B cell (primary cell): ENCODE measurements at places on chromosomes 16 and 17. TPM values are rescaled to one million over a fixed set of nuclear protein-coding genes. Genes with fewer than 3 reads are reported as not detected.

ABCA10 gene
- total RNA-seq: 1.9 and 3.2 TPM in 2 replicates

MT1A gene
- not detected in 2 replicates for total RNA-seq

- no peak for DNase-seq
These were observed 60.6 kb downstream of the RPH3AL start for GRCh38 chr17:292016-292415.

BRICD5 gene
- total RNA-seq: 13.1 and 18.3 TPM in 2 replicates

FAM20A gene
- not detected in 2 replicates for total RNA-seq

GRCh38 chr17:15479703-15480102 is 12.3 kb upstream of the CDRT4 start:
- no peak for DNase-seq

DNA sequence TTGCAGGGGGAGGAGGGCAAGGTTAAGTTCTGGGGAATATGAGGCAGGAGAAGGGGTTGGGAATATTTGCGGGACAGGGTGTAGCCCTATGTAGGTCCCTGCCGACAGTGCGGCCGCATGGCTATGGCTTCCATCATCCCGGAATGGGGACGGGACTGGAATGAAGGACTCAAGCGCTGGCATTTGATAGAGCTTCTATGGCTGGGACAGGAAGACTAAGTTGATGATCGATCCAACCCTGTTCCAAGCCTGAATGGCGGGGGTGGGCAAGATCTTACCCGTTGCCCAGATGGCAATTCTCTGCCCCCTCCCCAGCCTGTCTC is 47.1 kb downstream of the SRCIN1 start:
- DNase-seq: no peak

DNA sequence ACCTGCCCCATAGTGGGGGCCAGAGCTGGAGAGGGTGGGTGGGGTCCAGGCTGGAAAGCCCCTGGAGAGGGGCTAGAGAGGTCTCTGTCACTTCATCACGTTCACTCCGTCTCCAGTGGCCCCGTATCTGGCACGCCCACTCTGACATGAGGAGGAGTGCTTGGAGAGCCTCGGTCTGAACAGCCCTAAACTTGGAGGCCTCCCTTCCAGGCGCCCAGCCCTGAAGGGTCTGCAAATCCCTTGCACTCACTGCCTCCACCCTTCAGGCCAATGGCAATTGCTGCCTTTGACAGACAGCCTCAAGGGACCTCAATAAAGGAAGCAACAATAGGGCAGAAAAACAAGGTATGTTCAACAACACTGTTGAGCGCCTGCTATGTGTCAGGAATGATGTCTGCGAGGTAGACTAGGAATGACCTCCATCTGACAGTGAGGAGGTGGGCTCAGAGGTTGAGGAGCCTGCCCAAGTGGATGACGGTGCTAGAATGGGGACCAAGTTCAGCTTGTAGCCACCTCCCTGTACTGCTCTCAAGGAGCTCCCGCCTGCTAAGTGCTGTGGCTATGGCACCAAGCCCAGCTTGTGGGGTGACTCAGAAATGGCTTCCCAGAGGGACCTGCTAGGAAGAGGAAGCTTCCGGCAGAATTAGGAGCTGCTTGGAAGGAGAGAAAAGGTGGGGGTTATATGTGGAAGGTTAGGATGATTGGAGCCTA is 2.9 kb upstream of the EPX start:
- DNase-seq: no peak
